ENCODE measurements at places on chromosomes 4 and X. TPM values are rescaled to one million over a fixed set of nuclear protein-coding genes. Genes with fewer than 3 reads are reported as not detected.

DNA sequence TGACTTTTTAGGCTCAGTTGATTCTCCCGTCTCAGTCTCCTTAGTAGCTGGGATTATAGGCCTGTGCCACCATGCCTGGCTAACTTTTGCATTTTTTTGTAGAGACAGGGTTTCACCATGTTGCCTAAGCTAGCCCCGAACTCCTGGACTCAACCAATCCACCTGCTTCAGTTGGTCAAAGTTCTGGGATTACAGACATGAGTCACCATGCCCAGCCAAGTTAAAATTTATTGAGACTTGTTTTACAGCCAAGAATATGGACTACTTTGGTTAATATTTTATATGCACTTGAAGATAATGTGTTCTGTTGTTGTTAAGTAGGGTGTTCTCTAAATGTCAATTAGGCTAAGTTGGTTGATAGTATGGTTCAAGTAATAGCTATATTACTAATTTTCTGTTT is 58.7 kb downstream of the CYTL1 start:
- no peak for DNase-seq

GRCh38 chr4:184217634-184218033 is at the start of gene ENPP6:
Gene ENPP6 (minus strand): TSS chr4:184217873. CDS start chr4:184217819, 54 bp downstream.
- DNase-seq, result no peak

DNA sequence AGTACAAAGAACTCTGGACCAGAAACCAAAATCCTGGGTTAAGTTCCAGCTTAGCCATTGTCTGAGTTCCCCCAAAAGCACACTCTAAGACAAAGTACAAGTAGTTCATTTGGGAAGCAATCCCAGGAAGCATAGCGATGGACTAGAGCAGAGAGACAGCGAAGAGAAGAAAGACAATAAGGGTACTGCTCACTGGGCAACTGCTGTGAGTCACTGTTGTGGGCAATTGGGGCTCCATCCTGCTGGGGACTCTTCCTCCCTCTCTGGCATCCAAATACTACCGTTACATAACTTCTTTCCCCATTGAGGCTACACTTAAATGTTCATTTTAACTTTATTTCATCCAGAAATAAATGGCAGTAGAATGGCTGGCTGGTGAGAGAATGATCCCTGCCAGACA is 14.1 kb downstream of the SRPX start:
- DNase-seq, result no peak

GRCh38 chrX:73478961-73479360 is 32.1 kb downstream of the CDX4 start:
- DNase-seq, result no peak

Gene CACNA1F
- polyA plus RNA-seq, result 1.4 TPM

DNA sequence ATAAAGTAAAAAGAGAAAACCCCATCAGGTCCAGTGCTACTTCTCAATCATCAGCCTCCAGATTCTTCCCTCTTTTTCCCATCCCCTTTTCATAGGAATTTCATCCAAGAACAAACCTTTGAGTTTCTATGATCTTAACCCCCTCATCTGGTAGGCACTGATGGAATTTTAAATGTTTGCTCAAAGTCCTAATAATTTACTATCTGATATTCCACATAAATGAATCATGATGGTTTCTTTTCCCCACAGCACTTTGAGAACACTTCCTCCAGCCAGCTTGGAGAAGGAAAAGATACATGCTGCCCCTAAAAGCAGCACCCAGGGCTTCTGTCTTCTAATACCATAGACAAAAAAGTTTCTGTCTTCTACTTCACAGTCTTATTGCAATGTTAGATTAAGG is 19.4 kb upstream of the KLHL8 start:
- DNase-seq, result no peak

DNA sequence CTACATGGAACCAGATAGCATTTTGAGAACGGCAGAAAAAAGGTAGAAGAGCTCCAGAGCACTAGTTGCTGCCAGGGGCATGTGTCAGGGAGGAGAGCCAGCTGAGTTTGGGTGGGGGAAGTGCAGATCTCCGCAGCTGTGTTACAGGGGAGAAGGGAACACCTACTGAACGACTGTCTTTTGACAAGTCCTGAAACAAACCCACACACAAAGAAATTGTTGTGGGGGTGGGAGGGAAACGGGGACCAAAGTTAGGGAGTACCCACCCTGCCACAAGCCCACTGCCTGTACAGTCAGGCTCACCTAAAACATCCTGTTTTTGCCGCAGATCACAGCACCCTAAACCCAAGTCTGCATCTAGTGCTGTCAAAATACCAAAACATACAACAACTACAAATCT is 55.5 kb downstream of the LEF1 start:
- no peak for DNase-seq

GRCh38 chrX:23900220-23900797 is 7.4 kb downstream of the APOO start:
- DNase-seq, result no peak

DNA sequence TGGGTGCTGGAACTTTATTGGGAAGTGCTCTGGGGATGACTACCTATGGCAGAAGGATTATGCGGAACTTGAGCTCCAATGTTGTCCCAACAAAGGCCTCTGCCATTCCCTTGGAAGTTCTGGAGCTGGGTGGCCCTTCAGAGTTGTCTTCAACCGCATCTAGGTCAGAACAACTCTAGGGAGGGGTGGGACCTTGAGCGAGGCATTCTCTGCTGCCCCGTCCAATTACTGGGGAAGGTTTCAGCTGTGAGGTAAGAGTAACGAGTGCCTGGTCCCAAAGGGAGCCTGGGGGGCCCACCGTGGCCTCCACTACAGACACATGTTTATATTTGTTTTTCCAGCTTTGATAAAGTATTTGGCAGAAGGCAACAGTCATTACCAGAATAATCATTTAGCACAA is 79.4 kb downstream of the MAOA start:
- no peak for DNase-seq

DNA sequence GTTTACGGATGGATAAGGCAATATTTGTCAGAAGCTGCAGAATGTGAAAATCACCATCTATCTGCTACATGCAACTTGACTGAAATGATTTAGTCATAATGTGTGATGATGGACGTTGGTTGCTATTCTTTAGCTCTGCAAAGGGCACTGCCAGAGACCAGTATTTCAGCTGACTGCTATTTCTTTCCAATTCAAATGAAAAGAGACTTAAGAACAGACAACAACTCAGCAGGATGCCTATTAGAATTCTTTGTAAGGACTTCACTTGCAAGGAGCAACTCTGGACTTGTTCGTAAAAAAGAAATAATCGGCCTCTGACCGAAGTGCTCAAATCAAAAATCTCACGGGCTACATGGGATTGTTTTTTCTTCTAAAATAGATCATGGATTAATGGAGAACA is 262.7 kb downstream of the DHX15 start:
- DNase-seq, result peak; percentile 67

Data from brain (organoid and tissue), 16 donors.